Fibroblast of lung (primary cell): ENCODE measurements at places on chromosomes 1 and 21. TPM values are rescaled to one million over a fixed set of nuclear protein-coding genes. Genes with fewer than 3 reads are reported as not detected.

The CNIH3 gene
- 3.7 and 19.7 TPM in 2 replicates for polyA plus RNA-seq

The PDE9A gene
- polyA plus RNA-seq: 2.5 and 4.4 TPM in 2 replicates

The LCK gene
- not detected in 2 replicates for polyA plus RNA-seq

The PLA2G2A gene
- polyA plus RNA-seq: 0.61 TPM in 1 of 2 replicates, not detected in the other

The NR1I3 gene
- not detected in 2 replicates for polyA plus RNA-seq

The MYCBP gene
- polyA plus RNA-seq: 12.5 and 14.2 TPM in 2 replicates

The CCDC190 gene
- polyA plus RNA-seq: 0.16 and 0.36 TPM in 2 replicates

DNA sequence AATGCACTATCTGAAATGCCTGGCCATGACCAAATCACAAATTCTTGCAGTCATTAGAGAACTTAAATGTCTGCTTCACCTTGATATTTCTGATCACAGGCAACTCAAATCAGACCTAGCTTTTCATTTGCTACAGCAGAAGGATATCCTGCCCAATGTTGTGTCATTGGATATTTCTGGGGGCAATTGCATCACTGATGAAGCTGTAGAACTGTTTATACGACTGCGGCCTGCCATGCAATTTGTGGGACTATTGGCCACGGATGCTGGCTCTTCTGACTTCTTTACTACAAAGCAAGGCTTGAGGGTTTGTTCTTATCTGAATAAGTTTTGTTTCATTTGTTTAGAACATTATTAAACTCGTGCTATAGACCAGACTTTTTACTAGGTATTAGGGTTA is 14.9 kb downstream of the ZYG11A start:
- peak; percentile 22 for DNase-seq

GRCh38 chr1:41662765-41663437 is 178.4 kb upstream of the EDN2 start:
- DNase-seq: peak; percentile 71

- no peak for DNase-seq
Observed at GRCh38 chr1:18581420-18581880, 49.2 kb upstream of the PAX7 start.

DNA sequence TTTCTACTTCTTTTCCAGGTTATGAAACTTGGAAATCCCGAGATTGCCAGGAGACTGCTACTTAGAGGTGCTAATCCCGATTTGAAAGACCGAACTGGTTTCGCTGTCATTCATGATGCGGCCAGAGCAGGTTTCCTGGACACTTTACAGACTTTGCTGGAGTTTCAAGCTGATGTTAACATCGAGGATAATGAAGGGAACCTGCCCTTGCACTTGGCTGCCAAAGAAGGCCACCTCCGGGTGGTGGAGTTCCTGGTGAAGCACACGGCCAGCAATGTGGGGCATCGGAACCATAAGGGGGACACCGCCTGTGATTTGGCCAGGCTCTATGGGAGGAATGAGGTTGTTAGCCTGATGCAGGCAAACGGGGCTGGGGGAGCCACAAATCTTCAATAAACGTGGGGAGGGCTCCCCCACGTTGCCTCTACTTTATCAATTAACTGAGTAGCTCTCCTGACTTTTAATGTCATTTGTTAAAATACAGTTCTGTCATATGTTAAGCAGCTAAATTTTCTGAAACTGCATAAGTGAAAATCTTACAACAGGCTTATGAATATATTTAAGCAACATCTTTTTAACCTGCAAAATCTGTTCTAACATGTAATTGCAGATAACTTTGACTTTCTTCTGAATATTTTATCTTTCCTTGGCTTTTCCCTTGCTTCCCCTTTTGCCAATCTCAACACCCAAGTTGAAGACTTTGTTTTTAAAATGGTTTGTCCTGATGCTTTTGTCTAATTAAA is 4.0 kb downstream of the CDKN2C start:
- DNase-seq: no peak

GRCh38 chr21:45390121-45390751 is 14.7 kb upstream of the COL18A1 start:
- DNase-seq: no peak

GRCh38 chr1:159986531-159986930 is 32.5 kb upstream of the SLAMF9 start:
- no peak for DNase-seq

DNA sequence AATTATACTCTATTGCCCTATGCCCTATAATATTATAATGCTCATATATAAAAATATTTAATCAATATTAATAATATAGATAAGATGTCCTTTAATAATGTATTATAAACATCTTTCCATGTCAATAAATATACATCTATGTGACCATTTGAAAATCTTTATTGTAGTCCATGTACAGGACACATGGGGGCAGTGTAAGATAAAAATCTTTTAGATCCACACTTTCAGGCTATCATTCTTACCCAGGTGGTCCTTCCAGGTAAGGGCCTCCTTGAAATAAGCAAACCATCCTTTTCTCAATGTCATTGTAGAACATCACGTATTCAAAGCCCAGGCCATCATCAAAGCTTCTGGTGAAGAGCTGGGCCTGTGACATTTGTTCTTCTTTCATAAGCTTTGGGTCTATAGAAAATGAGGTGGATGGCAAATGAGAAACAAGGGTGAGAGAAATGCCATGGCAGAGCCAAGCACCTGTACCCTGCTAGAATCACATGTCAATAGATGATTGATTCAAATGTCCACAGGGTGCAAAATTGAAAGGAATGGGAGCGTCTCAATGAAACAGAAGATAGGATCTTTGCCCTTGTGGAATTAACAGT is 20.2 kb downstream of the THEM4 start:
- no peak for DNase-seq

DNA sequence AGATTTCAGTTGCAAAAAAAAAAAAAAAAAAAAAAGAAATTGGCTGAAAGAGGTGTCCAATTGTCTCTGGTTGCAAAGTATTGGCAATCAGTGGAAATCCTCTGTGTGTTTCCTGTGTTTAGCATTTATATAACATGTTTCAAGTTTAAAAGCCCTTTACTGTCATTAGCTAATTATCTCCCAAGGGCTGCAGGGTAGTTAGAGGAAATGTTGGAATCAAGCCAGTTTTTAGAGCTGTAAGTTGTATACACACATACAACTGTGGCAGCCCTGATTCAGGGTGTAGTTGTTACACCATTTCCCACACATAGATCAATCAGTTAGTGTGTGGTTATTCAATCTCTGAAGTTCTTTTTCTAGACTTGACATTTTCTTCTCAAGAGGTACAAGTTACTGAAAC is 8.9 kb upstream of the ZNF326 start:
- DNase-seq: no peak

DNA sequence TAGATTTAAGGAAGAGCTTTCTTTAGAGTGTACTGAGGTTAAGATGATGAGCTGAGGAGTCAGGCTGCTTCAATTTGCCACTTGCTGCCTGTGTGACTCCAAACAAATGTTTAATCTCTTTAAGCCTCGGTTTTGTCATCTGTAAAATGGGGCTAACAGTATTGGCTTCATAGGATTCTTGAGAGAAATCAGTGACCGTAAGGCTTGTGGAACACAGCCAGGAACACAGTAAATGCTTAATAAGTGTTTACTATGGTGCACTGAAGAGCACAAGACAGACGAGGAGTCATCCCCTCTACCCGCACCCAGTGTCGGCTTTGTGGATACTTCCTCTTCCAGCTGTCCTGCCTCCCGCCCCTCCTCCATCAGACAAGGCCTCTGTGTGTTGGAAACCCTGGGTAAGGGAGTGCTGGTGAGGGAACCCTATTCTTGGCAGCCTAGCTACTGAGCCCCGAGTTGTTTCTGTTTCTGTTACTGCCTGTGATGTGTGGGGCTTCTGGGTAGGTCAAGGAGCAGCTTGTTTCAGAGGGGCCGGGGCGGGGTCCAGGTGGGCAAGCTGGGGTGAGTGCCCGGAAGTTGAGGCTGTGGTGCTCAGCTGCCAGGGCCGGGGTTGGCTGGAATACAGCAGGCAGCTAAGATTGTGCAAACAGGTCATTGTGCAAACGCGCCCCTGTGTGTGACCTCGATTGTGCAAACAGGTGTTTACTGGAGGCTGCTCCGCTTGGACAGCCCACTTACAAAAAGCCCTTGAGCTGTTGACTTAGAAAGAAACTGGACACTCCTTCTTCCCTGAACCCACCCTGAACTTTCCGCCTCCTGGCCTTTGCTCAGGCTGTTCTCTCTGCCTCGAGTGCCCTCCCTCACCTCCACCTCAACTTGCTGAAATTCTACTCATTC is 4.0 kb upstream of the CSF3R start:
- DNase-seq: no peak
